Activated T-cell treated with anti-CD3 and anti-CD28 coated beads, Interleukin-2, amount 50 U/mL, for 48 hours (primary cell): ENCODE measurements at places on chromosomes 2 and 18.

DNA sequence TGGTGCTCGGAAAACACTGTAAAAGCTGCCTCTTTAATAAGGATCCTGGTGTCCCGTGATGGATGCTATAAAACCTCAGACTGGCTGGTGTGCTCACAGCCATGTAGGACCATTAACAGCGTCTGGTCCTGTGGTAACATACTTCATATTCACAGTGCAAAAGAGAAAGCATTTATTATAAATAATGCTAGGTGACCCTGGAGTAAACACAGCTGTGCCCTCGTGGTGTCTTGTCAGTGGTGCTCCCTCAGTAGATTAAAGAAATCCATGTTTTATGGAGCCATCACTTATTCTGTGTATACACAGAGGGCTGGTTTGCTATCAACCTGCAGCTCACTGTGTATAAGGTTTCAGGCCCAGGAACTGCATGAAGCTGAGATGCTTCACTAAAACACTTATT is 106.9 kb downstream of the CDK15 start:
- DNase-seq = no peak

DNA sequence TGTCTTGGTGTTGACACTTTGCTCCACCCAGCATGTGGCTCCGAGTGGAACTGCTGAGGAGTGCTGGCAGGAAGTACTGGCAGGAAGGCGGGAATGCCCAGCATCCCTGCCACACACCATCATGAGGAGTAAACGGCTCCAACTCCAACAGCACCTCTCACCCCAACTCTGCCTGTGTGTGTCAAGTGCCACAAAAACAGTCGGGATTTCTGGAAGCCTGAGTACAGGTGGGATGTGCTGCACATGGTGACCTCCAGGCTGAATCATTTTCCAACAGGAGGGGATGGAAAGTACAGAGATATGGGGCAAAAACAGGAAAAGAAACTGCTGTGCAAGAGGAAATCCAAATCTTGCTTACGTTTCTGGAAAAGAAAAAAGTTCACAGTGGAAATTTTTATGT is 53.6 kb downstream of the PARD6G start:
- DNase-seq = no peak

DNA sequence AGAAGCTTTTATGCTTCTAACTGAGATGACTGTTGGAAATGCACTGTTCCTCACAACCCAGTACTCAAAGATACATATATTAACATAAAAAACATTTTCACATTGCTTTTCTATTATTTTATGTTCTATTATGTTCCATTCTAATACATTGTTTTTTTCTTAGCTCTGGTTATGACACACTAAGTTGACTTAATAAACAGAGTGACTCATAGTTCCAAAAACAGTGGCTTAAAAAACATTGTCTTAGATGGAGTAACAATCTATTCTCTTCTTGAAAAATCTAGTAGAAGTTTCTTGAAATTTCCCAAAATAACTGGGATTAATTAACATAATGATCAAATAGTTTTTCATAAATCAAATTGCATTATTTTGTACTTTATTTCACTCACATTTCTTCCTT is 328.2 kb upstream of the LRATD1 start:
- DNase-seq = no peak

- DNase-seq = no peak
These were observed 11.1 kb downstream of the HADHB start for GRCh38 chr2:26255759-26256384.

DNA sequence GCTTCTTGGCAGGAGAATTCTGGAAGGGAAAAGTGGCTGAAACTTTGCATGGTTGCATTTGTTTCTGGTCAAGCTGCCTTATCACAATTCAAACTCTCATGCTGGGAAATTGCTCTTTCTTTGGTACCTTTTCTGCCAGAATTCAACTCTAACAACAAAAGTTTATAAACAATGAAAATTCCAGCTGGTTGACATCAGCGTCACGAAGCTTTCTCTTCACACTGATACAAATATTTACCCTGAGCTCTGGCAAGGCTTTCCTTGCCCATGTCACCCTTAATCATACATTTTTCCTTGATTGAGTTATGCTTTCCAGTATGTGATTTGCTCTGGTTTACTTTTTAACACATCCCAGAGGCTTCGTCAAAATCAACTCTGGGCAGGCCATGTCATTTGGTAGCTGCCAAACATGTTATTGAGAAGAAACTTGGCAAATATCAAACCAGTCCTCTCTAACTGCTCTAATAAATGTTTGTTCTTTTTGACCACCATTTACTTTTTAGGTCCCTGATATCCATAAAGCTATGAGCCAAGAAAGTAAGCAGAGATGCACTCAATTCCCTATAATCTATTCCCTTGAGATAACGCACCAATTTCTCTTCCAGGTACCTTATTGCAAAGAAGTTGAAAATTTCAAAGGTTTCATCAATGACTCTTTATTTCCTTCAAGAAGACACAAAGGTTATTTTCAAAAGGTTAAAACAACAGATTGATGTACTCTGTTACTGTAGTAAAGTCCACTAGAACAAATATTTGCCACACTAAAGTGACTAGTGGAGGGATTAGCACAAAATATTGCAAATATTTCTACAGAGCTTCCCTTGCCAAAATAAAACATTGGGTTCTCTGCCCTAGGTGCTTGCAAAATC is 1241.1 kb upstream of the ZEB2 start:
- no peak for DNase-seq

GRCh38 chr2:27225526-27225925 is 8.4 kb downstream of the CAD start:
- no peak for DNase-seq

- no peak for DNase-seq
These were observed 251.3 kb upstream of the ATP5MC3 start for GRCh38 chr2:175432793-175433192.

DNA sequence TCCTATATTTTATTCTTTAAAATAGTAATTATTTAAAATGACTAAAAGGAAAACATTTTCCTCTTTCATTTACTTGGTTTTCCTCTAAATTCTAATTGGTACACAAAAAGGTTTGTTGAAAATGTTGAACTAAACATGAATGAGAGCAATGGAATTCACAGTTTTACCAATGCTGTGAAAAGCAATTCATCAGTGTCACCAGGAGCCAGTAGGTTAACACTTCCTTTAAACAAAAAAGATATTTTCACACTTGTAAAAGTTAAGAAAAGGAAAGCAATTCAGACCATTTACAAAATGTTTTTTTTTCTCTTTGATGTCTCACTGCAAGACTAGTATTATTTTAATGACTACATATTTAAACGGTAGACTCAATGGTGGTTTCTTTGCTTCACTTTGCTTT is 341.6 kb downstream of the RIT2 start:
- DNase-seq = no peak
